ENCODE measurements at places on chromosomes 5 and 9. TPM values are rescaled to one million over a fixed set of nuclear protein-coding genes. Genes with fewer than 3 reads are reported as not detected.

GRCh38 chr5:138663009-138663408, 87.8 kb upstream of the HSPA9 start:
- no peak for DNase-seq

DNA sequence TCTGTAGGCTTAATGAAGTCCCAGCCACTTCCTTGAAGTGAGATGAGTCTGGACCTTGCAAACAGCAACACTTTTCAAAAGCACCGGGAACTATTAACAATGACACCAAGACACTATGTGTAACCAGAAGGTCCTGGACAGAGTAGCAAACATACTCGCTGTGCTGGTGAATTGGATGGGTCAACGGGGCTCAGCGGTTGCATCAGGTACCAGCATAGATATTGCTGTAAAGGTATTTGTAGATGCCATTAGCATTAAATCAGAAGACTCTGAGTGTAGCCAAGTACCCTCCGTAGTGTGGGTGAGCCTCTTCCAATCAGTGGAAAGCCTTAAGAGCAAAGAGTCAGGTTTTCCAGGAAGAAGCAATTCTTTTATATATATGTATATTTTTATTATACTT, 140.5 kb downstream of the IRX2 start:
- DNase-seq = no peak

DNA sequence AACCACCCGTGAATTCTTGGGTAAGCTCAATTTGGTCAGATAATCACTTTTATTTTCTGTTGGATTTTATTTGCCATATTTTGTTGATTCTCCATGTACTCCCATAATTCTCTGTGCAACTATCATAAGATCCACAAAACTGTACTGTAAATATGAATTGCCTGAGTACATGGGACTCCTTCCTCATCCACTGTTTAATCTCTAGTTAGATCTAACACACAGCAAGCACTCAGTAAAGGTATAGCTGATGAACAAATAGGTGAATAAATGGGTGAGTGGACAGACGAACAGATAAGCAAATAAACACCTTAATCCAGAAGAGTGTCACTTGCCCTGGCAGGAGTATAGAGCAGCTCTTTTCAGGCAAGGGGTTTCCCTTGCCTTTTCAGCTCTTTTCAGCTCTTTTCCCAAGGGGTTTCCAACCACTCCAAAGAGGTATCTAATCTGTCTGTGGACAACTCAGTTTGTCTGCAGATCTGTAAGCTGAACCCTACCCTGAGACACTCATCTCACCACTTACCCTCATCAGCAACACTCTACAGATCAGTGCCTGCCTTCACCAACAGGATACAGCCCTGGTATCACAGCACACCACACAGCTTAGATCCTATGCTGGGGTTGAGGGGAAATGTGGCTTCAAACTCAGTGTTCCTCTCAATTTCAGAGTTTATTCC, 51.2 kb downstream of the SIL1 start:
- no peak for DNase-seq

The PRKACG gene
- total RNA-seq = not detected

Measured in thyroid gland (tissue), 4 donors.